ENCODE measurements at places on chromosomes 2 and 18. TPM values are rescaled to one million over a fixed set of nuclear protein-coding genes. Genes with fewer than 3 reads are reported as not detected.

DQX1 gene
- total RNA-seq = 1.3 TPM

EPB41L3 gene
- 20.1 TPM for total RNA-seq

ANO7 gene
- 8.6 TPM for total RNA-seq

- no peak for DNase-seq
Measured at GRCh38 chr2:51410331-51410730, 378.4 kb upstream of the NRXN1 start.

DNA sequence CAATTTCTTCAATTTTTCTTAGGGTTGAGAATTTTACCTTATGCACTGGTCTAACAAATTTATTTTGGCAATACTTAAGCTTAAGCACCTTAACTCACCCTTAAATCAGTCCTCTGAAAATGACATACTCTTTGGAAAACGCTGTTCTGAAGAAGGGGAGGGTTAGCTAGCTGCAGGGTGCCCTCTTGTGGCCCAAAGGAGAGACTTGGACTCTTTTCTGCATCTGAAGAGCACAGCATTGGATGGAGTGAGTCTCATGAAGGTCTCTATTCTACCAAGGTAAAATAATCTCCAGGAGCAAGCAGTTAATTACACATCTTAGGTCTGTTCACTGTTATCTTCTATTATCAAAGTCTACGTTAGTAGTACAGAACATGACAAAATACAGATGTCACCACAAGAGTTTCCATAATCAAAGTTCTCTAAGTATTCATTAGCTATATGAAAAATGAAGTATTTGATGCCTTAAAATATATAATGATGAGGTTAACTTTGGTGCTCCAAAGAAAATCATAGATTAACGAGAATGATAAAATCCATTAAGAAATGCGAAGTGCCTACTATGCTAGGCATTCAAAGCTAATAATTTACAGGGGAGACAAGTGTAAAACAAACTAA is 24.4 kb downstream of the PUM2 start:
- DNase-seq = peak; percentile 36

GRCh38 chr18:6174983-6175745 is 239.5 kb downstream of the L3MBTL4 start:
- DNase-seq = no peak

DNA sequence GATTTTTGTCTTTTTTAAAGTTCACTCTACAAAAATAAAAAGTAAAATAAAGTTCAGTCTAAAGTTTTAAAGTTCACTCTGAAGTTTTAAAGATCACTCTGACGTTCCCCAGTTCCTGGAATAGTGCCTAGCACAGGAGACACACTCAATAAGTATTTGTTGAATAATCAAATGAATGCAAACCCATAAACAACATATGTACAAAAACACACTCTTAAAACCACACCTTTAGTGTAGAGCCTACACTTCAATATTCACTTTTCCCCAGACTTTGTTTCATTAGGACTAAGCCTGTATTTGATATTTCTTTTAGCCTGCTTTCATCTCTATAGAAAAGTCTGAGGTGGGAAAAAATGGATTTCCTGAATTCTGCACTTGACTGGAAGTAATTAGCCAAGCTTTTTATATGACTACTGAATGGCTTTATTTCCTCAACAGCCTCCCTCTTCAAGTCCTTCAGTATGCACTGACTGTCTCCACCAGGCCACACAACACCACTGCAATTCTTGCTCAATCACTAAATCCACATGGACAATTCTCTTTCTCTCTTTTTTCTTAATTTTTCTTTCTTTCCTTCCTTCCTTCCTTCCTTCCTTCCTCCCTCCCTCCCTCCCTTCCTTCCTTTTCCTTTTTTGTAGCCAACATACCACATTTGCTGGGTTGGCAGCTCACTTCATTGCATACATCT is 104.6 kb downstream of the SS18 start:
- DNase-seq = no peak

- no peak for DNase-seq
Measured at GRCh38 chr2:52895726-52896340, 871.8 kb upstream of the CHAC2 start.

Data from WTC11 (cell line).